HFFc6 (cell line): ENCODE measurements at places on chromosomes 4 and X. TPM values are rescaled to one million over a fixed set of nuclear protein-coding genes. Genes with fewer than 3 reads are reported as not detected.

DNA sequence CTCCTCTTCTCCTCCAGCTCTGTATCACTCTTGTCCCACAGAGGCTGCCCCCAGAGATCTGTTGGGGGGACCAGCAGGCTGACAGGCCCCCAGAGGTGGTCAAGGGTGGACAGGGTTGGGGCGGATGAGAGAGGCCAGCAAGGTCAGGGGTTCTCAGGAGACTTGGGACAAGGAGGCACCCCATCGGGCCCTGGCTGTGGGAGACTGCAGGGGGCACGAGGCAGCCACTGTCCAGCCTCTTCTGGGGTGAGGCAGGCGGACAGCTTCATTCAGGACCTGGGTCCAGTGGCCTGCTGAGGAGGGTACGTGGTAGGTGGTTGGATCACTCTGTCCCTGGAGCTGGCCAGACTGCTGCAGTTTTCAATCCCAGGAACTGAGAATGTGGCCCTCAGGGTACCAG, 24.6 kb downstream of the ETDB start:
- H3K27me3 ChIP-seq, result peaks cover 12% of the 10 kb centered on the region
- no peaks in the 10 kb centered on the region for H3K36me3 ChIP-seq
- no peak for DNase-seq
- H3K4me3 ChIP-seq, result no peak overlapping the region
- H3K4me1 ChIP-seq, result no peaks in the 10 kb centered on the region

DNA sequence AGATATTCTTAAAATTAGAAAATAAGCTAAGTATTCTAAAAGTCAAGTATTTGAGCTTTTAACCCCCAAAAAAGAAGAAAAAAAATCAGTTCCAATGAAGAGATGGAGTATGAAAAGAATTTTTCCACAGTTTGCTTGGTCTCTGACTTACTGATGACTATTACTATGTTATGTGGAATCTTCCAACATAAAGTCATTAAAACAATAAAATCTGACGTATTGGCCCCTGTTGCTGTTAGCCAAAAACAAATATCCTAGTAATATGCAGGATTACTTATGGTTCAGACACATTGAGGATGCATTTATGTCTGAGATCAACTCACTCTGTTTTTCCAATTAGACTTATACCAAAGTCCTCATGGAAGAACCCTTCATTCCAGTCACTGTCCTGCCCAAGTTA, 517.2 kb upstream of the ADGRL3 start:
- H3K4me1 ChIP-seq, result peaks cover 40% of the 10 kb centered on the region
- H3K4me3 ChIP-seq, result peak overlapping the region; percentile 83
- H3K27ac ChIP-seq, result peak overlapping the region; percentile 99
- DNase-seq, result peak; percentile 75

- H3K27ac ChIP-seq, result no peak overlapping the region
- no peak overlapping the region for H3K4me3 ChIP-seq
- no peak for DNase-seq
- peaks cover 5% of the 10 kb centered on the region; the same call in 1 of the 2 replicates for H3K27me3 ChIP-seq
- no peaks in the 10 kb centered on the region for H3K36me3 ChIP-seq
- H3K4me1 ChIP-seq, result no peaks in the 10 kb centered on the region
These were observed 130.8 kb downstream of the HMX1 start for GRCh38 chr4:8740666-8741395.

GRCh38 chr4:139403462-139403861, 50.5 kb upstream of the RAB33B start:
- H3K36me3 ChIP-seq, result peaks cover 27% of the 10 kb centered on the region
- H3K4me3 ChIP-seq, result no peak overlapping the region
- no peak overlapping the region for H3K27ac ChIP-seq
- no peaks in the 10 kb centered on the region; the same call in none of the 2 replicates for H3K27me3 ChIP-seq
- no peak for DNase-seq

GJB1 gene
- total RNA-seq, result not detected in 2 replicates

DNA sequence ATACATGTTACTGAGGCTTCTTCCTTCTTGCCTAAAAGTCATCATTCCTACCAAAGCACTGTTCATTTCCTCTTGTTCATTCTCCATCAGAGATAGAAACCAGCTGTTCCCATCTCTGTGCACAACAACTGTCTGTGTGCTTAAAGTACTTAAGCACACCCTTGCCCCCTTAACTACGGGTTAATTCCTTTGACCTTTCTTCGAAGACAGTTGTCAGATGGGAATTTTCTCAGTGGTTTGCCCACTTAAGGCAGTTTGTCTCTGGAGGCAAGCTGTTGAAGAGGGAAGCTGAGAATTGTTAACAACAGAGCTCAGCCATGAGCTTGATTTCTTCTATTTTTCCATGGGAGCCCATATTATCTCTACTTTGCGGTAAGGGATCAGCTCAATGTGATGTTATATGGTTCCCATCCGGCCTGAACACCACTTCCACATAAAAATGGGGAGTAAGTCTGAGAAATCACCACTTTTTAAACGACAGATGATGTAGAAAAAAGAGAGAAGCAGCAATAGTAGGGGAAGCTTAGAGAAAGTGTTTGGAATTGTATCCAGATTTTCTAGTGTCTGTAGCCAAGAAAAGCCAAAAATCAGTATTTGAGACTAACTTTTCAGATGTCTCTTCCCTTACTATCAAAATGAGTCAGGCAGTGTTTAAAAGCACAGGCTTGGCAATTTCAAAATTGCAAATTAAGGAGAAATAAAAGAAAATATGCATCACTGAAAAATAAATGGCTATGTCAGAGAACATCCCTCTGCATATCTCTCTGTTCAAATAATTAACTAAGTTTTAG, 194.4 kb downstream of the SLIT2 start:
- peak overlapping the region; percentile 8; the same call in 1 of the 2 replicates for H3K27ac ChIP-seq
- H3K4me1 ChIP-seq, result peaks cover 59% of the 10 kb centered on the region
- no peak overlapping the region for H3K4me3 ChIP-seq
- no peak for DNase-seq

DNA sequence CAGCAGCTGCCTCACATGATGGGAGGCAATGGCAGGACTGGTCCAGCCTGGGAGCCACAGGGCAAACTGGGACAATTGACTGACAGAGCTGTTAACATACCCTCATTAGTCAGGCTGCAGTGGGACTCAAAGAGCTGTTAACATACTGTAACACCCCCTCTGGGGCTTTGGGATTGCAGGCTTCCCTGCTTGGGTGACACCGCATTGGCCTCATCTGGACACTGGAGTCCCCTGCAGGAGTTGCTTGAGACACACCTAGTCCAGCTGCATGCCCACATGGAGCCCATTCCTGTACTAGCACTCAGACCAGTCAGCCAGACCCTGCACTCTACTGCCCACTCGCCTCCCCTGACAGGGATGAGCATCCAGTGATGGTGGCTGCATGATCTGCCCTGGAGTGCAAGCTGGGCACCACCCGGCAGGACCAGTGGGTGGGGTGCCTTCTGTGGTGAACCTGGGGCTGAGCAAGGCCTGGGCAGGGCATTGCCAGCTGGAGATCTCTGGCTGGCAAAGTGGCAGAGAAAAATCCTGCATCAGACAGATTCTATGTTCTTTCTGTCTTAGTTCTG, 138.8 kb downstream of the DTHD1 start:
- H3K4me3 ChIP-seq, result no peak overlapping the region
- H3K27me3 ChIP-seq, result no peaks in the 10 kb centered on the region
- H3K36me3 ChIP-seq, result no peaks in the 10 kb centered on the region
- no peak for DNase-seq
